ENCODE measurements at places on chromosomes 2 and 18.

- DNase-seq, result no peak
Measured at GRCh38 chr2:32926708-32927084, 20.1 kb upstream of the LTBP1 start.

DNA sequence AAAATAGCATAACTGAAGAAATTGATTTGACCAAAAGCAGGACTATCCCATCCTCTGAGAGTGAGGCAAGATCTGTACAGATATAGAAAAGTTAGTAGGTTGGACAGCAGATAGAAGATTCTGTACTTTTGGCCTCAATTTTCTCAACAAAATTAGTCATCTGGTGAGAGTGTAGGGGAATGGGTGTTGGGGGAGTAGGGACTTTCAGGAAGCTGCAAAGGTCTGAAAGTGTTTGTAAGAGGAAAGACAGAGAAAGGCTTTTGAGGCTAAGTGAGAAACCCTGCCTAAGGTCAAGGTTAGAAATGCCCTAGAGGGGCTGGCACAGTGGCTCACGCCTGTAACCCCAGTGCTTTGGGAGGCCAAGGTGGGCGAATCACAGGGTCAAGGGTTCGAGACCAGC, 40.3 kb downstream of the DAPL1 start:
- DNase-seq, result no peak

GRCh38 chr2:130351711-130352110, 4.1 kb upstream of the PTPN18 start:
- DNase-seq, result no peak

GRCh38 chr2:216698895-216699294, 3.5 kb upstream of the IGFBP5 start:
- DNase-seq, result peak; percentile 64

- DNase-seq, result no peak
Measured at GRCh38 chr2:43376523-43377198, 150.3 kb upstream of the ZFP36L2 start.

GRCh38 chr2:1588978-1589621, 155.2 kb downstream of the PXDN start:
- DNase-seq, result no peak

DNA sequence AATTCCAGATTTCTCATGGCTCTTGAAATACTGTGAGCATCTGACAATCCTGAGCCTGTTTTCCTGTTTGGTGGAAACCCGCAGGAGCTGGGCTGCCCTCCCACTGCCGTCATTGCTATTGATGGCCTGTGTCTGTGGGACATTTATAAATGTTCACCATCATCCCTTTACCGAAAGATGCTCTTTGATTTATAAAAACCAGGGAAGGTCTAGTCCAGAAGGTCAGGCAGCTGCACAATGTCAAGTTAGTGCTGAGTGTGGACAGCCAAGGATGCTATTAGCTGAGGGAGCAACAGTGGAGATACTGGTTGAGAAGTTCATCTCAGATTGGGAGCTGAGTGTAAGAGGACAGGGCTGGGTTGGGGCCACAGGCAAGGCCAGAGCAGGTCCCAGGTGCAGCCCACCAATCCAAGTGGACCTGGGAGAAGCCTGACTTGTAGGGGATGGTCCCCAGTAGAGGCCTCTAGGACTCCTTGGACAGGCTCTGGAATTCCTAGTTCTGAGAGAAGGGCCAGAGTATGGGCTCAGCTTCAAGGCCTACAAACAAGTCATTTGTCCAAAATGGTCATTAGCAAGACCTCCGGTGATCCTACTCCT, 55.1 kb downstream of the COPS8 start:
- no peak for DNase-seq

GRCh38 chr2:100739735-100740432, 80.1 kb upstream of the NPAS2 start:
- DNase-seq, result no peak

GRCh38 chr2:113703386-113704299, 52.8 kb downstream of the SLC35F5 start:
- no peak for DNase-seq

DNA sequence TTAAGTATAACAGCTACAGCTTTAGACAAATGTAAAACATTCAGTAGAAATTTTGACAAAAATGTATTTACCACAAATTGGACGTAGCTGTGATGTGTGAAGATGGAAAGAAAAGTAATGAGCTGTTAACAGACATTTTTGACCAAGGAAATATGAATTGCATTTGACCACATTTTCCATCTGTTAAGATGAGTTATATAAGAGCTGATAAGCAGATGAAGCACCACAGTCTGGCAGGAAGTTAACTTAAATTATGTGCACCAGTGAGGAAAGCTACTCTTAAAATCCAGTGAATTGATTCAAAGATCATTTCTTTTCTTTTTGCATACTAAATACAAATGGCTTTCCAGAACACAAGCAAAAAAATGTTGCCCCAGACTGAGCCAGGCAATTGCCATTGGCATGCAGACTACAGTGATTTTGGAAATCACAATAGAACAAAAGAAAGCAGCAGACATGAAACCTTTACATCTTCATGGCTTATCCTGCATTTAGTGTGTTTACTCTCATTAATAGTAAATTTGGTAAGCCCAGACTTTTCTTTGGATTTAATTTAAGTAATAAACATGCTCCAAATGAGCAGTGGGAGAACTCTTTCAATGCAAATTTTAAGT, 493.7 kb downstream of the TMX3 start:
- DNase-seq, result no peak

GRCh38 chr2:42769583-42770287, 5.8 kb upstream of the OXER1 start:
- no peak for DNase-seq

GRCh38 chr18:13791181-13791580, 32.8 kb upstream of the MC5R start:
- DNase-seq, result no peak

All from NCI-H510A (cell line).